ENCODE measurements at places on chromosomes 11 and 22.

GRCh38 chr11:117950993-117951961 is 22.1 kb upstream of the TMPRSS13 start:
- peak; percentile 23 for DNase-seq

GRCh38 chr11:6992026-6992425 is 28.1 kb downstream of the ZNF214 start:
- DNase-seq = no peak

- DNase-seq = no peak
Observed at GRCh38 chr11:58647866-58648265, 25.4 kb downstream of the CNTF start.

DNA sequence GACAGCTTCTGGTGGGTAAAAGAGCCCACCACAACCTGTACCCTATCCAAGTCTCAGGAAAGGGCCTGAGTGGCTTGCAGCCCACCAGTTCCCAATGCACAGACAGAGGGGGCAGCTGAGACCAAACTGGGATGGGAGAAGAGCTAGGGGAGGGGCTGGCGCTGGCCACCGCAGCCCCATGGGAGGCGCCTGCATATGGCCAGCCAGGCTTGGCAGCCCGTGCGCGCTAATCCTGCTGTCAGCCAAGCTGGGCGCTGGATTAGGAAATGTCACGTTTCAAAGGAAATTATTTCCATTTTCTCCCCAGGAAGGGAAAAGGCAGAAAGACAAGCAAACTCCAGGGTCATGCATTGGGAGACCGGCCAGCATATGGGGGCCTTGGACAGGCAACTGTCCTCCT is 236.8 kb downstream of the BUD13 start:
- DNase-seq = no peak

DNA sequence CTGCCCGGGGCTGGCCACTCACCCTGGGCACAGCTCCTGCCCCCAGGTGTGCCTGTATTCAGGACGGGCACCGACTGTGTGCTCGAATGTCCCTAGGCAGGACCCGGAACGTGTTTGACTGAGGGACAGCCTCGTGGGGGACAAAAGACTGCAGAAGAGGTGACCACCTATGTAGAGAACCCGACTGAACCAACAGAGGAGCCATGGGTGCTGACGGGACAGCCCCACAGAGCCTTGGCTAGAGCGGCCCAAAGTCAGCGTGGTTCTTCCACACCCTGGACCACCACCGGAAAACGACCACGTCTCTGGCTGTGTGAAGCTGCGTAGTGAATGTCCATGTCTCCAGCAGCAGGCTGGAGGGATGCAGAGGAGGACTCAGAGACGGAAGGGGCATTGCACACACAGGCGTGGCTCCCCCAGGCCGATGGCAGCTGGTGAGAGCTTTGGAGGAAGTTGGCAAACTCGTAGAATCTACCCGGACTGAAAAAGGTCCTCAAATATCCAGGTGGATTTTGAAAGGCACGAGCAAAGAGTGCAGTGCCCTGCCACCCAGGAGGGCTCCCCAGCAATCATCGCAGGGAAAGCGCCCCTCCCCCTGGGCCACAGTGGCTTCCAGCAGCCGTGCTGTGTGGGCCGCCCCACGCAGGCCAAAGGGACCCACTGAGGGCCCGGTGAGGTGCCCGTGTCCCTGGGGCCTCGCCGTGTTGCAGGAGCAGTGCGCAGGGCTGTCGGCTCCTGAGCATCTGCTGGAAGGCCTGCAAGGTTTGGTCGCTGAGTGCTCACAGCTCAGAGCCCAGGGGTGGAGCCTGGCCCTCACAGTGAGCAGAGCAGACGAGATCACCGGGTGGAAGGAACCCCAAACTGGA is 17.5 kb upstream of the MUC5B start:
- no peak for DNase-seq

DNA sequence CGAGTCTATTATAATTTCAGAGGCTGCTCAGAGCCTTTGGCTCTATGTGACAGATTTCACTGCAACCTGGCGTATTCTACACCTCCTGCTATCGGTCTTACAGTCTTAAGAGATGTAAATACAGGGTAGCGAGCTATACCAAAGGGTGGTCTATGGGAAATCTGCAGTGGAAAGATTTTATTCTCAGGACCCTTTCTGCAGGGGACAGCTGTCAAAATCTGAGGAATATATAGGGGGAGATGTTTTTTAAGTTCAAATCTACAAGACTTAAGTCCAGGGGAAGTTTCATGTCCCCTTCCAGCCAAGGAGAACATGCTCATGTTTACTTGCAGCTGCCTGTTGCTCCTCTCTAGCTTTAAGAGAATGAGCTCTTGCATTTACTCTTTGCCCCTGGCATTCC is 62.7 kb downstream of the MICAL2 start:
- no peak for DNase-seq
